ENCODE measurements at places on chromosomes 2 and 18.

- no peak for DNase-seq
These were observed 301.7 kb downstream of the KCNS3 start for GRCh38 chr2:18180031-18180610.

- DNase-seq: no peak
These were observed 28.5 kb upstream of the EMILIN2 start for GRCh38 chr18:2818281-2818680.

- no peak for DNase-seq
These were observed 44.1 kb upstream of the EPAS1 start for GRCh38 chr2:46252891-46253659.

- DNase-seq: no peak
These were observed 1480.0 kb downstream of the LRP1B start for GRCh38 chr2:140650825-140651224.

- DNase-seq: no peak
These were observed 138.6 kb downstream of the MAP3K20 start for GRCh38 chr2:173214213-173214612.

GRCh38 chr2:229980431-229981184 lies 58.3 kb downstream of the FBXO36 start:
- DNase-seq: peak; percentile 8

GRCh38 chr2:53778536-53779162 lies 8.1 kb downstream of the ASB3 start:
- DNase-seq: no peak

DNA sequence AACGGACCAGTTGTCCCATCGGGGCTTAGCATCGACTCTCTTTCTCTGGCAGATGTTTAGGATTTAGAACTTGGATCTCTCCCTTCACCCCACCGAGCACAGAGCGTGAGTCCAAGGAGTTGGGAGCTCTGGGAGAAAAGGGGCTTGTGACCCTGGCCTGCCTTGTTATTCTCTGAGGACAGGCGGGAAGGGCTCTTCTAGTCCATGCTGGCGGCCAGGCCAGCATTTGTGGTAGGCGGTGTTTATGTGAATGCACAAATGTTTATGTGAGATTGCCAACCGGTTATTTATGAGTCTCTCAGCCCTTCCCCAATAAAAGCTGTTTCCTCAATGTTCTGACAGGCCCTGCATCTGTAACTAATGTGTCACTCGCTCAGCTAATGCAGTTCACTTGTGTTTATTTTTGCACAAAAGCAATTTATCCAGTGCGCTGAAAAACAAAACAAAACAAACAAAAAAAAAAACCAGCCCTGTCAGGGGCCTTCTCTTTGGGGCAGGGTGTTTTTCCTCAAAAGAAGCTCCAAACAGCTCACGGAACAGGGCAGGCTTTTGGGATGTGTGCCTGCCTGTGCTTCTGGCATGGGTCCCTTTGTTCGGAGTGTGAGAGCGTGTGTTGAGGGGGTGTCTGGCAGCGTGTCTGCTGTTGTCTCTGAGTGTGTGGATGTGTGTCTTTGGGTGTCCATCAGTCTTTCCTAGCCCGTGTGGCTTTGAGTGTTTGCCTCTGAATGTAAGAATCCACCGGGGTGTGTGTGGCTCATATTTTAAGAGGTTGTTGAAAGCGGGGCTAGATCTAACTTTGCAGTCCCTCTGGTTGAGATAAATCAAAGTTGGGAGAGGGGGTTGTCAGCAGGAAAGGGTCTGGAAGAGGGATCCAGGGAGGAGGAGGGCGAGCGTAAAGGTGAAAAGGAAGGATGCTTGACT lies 52.8 kb upstream of the HAAO start:
- no peak for DNase-seq

- no peak for DNase-seq
These were observed 116.9 kb upstream of the TEX51 start for GRCh38 chr2:126781806-126782205.

- no peak for DNase-seq
These were observed 124.8 kb downstream of the C1D start for GRCh38 chr2:67938053-67938452.

- DNase-seq: no peak
These were observed 772.8 kb upstream of the LRRTM1 start for GRCh38 chr2:81077396-81077795.

- no peak for DNase-seq
These were observed 18.2 kb downstream of the MPHOSPH10 start for GRCh38 chr2:71148506-71149063.

- DNase-seq: peak; percentile 68
These were observed 2.5 kb downstream of the KLF7 start for GRCh38 chr2:207163053-207163755.

- no peak for DNase-seq
These were observed 69.9 kb downstream of the CYP26B1 start for GRCh38 chr2:72077702-72078169.

DNA sequence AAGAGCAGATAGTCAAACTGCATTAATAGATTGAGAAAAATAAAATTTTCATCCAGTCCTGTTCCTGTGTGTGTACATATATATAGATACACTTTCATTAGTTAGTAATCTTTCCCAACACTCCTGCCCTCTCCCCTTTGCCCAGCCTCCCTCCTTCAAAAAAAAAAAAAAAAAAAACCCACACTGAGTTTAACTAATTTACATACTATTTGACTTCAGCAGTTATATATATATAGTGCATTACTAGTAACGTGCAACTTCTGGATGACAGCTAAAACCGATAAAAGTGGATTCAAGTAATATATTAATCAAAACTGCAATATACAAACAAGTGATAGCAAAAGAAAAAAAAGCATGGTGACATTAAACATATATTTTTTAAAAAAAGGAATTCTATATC lies 1.4 kb downstream of the FIGN start:
- no peak for DNase-seq

DNA sequence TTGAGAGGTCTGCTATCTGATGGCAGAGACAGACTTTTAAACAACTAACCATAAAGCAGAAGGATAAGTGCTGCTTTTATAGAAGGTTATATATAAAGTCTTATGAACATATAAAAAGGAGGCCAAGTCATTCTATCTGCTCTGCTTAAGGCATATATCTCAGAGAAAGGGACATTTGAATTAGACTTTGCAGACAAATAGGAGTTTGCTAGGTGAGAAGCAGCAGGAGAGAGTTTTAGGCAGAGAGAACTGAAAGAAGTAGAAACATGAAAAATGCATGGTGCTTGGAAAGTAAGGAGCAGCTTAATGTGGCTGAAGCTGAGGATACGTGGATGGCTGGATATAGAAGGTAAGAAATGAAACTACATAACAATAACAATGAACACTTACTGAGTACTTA lies 65.4 kb downstream of the LYPD1 start:
- DNase-seq: no peak

- no peak for DNase-seq
These were observed 4.6 kb downstream of the FN1 start for GRCh38 chr2:215431290-215431689.

GRCh38 chr2:11558214-11558886 lies 24.5 kb downstream of the GREB1 start:
- no peak for DNase-seq

DNA sequence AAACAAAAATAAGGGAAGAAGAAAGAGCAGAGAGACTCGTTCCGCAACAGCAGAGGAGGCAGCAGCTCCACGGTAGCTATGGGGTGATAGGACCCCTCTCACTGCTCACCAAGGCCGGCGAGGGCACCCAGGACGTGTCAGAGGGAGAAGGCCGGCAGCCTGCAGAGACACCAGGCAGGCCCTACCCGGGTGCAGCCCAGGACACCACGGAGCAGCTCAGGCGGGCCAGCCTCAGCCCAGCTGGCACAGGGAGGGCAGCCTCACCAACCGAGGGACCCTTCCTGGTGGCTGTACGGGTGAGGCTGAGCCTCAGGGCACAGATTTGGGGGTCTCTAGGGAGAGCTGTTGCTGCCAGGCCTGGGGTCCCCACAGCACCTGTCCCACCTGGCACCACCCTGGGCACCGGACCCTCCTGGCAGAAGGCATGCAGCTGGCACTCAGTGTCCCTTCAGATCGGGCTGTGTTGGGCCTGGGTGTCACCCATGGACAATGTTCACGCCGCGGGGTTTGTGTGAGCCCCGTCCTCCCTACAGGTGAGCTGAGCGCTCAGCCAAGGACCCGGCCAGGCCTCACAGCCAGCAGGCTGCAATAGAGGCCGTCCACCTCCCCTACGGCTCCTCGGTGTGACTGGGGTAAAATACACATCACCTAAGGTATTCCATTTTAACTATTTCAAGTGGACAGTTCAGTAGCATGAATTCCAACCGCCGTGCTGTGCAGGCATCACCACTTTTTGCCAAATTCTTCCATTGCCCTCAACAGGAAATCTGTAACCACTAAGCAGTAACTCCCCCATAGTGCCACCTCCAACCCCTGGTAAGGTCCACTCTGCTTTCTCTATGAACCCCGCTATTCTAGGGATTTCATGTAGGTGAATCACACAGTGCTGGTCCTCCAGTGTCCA lies 21.6 kb downstream of the KCNG2 start:
- no peak for DNase-seq

DNA sequence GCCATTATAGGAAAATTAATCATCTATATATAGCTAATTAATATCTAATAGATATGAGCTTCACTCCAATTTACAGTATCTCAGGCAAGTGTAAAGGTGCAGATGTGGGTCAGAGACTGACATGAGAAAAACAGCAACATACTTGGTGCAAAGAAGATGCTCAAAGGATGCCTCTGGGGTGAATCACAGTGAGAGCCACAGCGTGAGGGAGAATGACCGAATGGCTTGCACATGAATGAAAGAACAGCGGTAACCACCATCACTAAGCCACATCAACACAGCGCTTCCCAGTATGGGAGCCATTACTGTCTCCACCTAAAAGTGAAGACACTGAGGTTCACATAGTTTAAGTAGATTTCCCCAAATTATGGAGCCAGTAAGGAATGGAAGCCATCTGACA lies 423.4 kb upstream of the ID2 start:
- DNase-seq: no peak

GRCh38 chr2:26330604-26331003 lies 15.3 kb upstream of the SELENOI start:
- no peak for DNase-seq

DNA sequence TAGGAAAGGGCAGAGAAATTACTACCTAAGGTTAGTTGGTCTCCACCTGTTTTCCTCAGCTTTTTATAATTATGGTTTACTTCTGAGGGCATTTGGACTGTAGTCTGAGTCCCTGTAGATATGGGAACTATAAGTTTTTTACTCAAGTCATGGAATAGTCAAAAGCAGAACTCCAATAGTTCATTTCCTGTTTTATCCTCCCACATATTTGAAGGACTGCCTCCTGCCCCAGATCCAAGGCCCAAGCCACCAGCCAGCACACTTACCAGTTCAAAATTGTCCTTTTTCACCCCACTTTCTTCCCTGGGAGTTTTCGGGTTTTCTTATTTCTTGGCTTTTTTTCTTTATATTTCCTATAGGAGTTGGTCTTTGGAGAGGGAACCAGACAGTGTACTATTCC lies 164.1 kb downstream of the MBD5 start:
- DNase-seq: no peak

- no peak for DNase-seq
These were observed 74.7 kb upstream of the ETAA1 start for GRCh38 chr2:67322353-67323001.

DNA sequence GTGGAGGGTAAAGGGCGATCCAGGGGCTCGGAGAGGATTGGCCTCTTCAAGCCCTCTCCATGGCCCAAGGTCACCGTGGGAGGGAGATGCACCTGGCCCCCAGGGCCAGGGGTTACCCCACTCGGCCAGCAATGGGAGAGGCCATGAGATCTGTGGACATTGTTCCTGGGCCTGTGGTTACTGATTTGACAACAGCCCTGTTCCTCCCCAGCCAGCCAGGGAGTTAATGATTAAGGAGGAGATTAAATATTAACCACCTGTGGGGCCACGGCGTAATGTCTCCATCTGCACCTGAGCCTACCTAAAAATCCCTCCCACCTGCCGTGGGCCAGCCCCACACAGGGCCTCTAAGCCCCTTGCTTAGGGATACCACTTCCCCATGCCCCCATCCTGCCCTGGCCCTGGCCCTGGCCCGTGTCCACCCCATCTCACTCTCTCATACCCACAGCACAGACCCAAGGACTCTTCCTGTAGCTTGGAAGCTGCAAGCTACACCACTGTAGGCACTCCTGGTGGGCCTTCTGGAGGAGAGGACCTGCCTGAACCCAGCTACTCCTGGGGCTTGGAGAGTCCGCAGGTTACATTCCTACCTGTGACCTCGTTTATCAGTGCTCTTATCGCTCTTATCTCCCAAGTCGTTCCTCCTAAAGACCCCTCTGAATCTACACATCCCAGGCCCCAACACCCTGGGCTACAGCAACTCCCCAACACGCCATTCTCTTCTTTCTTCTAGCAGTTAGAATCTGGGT lies 32.1 kb downstream of the ZFP36L2 start:
- DNase-seq: no peak

DNA sequence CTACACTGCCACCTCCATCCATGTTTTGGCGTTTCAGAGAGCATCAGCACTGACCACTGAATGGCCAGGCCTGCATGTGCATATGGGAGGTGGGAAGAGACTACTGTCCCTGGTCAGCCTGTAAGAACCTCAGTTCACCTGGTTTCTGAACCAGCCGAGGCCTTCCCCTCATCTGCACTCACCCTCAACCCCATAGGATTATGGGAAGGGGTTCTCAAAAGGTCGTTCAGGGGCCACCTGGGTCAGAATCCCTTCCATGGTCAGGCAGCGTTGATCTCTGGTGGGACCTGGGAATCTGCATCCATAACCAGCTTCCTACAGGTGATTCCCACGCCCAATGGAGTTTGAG lies 36.7 kb downstream of the TET3 start:
- no peak for DNase-seq

GRCh38 chr2:233117351-233117750 lies 57.2 kb downstream of the INPP5D start:
- DNase-seq: peak; percentile 18

GRCh38 chr2:76175295-76175694 lies 464.6 kb upstream of the GCFC2 start:
- no peak for DNase-seq

All from CD4-positive, alpha-beta T cell treated with Interleukin-17A for 4 hours (primary cell).